ENCODE measurements at places on chromosomes 5 and 9.
A peak's percentile ranks its signal among the peaks of the same experiment; 100 is the strongest.

- no peak for DNase-seq
Observed at GRCh38 chr9:113343732-113344231, 3.7 kb upstream of the WDR31 start.

DNA sequence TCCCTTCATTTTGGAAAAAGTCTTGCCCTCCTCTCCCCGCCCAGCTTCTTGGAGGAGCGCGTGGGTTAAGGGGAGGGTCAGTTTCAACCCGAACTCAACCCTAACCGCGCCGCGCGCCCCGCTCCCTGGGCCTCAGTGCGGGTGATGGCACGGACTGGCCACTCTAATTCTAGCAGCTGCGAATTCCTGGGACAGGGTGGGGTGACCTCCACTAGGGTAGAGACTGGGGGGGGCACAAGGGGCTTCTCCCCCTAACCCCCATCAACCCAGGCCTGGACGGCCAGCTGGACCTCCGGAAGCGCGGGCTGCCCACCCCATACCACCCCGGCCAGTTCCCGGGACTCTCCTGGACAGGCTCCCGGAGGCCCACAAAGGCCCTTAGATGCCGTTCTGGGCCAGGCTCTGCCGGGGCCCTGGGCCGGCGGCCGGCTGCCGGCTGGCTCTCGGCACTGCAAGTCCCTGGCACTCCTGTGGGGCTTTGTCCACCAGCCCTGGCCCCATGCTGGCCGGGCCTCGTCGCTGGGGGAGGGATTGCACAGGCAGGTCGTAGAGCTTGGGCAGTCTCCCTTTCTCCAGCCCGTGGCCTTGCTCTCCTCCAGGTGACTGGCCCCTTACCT is 7.2 kb upstream of the PSD2 start:
- no peak for DNase-seq

DNA sequence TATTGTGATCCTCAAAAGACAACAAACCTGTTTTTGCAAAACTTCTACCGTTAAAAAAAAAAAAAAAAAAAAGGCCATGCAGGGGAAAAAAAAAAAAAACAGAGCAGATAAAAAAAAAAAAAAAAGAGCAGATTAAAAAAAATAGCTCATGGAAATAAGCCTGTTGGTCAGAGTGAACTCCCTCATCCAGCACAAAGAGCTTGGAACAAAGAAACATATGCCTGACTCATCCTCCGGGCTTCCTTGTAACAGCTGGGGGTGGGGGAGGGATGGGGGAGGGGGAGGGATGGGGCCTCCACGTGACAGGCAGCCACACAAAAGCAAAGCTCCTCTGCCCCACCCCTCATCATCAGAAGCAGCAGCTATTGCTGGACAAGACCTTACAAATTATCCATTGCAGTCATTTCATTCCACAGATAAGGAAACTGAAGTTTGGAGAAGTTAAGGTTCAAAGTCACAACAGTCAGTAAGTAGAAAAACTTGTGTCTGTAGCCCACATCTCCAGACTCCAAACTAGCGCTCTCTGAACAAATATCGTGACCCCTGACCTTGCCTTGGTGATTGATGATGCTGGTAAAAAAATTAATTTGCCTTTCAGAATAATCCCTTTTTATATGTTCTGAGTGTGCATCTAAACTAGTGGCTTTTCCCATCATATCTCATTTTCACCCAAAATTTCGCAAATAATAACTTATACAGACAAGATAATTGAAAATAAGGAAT is 38.9 kb downstream of the SLC35D2 start:
- no peak for DNase-seq

- DNase-seq, result no peak
Observed at GRCh38 chr5:58731641-58732040, 148.8 kb downstream of the RAB3C start.

- DNase-seq, result no peak
Observed at GRCh38 chr5:126645132-126645531, 44.4 kb downstream of the PHAX start.

DNA sequence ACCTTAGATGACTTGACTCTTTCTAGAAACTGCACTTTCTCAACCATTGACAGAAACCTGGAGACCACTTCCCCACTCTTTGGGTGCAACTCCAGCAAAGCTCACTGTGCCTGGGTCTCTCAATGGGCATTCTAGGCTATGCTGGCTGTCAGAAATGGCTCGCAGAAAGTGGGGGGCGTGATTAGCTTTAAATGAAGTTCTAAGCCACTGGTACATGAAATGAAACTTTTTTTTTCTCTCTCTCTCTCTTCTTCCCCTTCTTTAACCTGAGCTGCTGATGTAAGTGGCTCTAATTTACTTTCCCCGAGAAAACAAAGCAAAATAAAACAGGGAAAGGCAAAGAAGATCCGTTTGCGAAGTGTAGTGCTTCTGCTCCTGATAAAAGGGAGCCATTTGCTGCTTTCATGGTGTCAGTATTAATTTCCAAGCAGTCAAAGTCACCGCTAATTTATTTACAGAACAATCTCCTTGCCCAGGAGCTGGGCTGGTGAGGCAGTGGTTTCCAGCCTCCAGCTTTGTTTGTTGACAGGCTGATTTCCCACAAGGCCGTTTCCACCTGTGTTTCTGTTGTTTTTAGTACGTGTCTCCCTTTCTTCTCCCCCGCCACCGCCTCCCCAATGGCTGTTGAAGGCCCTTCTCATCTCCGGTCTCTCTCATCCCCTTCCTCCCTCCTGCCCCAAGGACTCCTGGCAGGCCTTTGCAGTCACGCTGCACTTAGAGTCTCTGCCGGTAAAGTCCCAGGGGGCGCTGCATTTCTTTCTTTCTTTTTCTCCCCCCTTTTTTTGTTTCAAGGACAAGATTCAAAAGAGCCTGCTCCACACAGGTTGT is 422.9 kb downstream of the EBF1 start:
- DNase-seq, result peak; percentile 48

DNA sequence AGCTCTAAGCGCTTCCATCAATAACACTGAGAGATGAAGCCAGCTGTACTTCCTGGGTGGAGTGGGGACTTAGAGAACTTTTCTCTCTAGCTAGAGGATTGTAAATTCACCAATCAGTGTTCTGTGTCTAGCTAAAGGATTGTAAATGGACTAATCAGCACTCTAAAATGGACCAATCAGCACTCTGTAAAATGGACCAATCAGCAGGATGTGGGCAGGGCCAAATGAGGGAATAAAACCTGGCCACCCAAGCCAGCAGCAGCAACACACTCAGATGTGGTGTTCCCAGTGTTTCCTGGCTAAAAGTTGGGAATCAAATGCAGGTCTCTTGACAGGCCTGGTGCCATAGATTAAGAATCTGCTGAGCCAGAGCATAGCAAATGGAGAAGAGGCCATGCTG is 60.5 kb downstream of the ALDH7A1 start:
- DNase-seq, result no peak

GRCh38 chr9:127448112-127448805 is 2.9 kb downstream of the RPL12 start:
- DNase-seq, result no peak

DNA sequence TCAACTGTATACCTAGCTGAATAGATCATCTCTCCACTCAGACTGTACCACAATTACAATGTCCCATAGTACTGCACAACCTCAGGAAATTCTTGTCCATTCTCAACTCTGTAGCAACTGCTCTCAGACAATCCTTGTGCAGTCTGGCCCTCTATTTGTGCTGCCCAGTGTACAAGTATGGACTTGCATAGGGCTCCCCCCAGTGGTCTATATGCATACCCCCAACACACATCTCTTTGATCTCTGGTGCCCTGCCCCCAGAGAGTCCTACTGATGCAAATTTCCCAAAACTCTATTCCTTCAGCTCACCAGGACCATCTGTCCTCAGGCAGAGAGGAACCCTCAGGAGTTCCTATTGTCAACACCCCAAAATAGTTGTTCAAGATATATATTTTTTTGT is 205.3 kb downstream of the SLCO4C1 start:
- DNase-seq, result peak; percentile 13

DNA sequence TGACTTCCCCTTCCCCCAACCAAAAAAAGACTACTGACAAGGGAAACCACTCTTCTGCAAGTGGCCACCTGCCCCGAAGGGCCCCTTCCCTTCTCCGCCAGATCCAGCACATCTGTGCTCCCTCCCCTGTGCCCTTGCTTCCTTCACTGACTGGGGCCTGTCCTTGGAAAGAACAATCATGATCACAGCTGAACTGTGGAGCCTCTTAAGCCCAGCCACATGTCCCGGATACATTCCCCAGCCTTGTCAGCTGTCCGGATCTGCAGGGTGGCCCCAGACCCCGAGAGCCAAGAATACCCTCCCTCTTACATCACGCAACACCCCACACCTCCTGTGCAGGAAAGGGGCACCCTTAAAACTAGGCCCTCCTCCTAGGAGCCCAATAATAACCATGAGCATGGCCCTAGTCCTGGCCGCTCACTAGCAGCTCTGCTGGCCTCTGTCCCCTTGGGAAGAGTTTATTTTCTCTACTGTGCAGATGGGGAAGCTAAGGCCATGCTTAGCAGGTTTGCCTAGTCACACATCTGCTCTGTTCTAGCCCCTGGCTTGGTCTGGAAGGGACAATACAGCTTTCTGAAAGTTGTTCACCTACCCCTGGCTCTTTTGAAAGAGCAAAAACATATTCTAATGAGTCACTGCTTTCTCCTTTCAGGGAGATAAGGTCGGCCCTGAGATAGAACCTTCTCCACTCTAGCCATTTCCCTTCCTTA is 3.8 kb downstream of the SPRY4 start:
- no peak for DNase-seq

DNA sequence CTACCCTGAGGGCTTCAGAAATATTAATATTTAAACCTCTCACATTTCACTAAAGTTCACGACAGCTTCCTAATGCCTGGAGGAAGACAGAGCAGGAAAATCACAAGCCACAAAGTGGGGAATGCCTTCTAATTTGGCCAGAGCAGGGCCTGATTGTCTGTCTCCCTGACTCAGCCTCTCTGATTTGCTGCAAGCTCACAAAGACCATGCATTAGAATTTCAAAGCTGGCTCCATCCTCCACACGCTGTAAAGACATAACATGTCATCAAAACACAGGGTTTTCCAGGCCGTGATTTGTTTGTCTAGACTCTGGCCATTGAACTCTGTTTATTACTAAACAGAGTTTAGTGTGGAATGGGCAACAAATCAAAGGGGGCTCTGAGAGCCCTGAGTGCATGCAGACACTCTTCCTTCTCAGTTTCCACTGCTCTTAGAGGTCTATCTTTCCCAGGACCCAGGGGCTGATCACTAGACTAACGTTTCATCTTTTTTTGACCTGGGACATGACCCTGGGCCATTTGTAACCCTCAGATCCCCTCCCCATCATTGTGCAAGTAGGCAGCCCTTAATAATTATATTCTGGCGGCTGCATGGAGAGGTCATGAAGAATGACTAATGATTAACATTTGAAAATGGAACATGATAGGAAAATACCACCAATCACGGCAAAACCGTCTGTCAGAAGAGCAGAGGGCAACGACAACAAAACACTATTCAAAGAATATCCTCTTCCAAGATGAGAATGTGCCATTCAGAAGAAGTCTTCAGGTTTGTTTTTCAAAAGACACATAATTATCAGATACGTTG is 140.2 kb downstream of the ENC1 start:
- DNase-seq, result peak; percentile 12

- no peak for DNase-seq
Observed at GRCh38 chr9:124755061-124755460, 16.1 kb downstream of the NR6A1 start.

DNA sequence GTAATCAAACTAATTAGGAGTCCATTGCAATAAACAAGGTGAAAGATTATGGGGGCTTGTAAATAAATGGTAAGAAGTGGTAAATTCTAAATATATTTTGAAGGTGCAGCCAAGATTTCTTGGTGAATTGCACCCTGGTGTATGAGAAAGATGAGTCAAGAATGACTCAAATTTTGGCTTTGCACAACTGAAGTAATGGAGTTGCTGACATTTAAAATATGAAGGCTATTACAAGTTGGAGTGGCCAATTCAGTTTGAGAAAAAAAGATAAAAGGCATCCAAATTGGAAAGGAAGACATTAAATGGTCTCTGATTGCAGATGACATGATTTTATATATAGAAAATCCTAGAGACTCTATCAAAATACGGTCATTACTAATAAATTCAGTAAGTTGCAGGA is 2330.6 kb downstream of the MAT2B start:
- no peak for DNase-seq

DNA sequence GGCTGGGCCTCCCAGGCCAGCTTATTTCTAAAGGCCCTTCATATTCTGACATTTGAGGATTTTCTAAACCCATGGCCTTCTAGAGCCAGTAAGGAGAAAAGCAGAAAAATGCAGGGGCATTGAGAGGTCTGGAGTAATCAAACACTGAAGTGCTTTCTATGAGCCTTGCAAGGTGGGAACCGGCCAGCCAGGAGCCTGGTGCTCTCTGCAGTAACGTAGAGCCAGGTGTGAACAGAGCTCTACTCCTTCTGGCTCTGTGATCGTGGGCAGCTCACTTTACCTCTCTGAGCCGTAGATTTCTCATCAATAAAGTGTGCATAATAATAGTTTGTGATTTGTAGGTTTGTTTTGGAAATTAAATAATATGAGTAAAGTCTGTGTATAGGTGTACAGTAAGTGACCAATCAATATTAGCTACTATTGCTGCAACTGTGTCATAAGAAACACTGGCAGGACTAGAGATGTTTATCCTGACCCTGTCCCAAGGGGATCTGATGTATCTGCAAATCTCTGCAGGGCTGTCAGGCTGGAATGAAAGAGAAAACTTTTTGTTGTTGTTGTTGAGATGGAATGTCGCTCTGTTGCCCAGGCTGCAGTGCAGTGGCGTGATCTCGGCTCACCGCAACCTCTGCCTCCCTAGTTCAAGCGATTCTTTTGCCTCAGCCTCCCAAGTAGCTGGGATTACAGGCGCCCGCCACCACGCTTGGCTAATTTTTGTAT is 2.7 kb downstream of the SYNPO start:
- DNase-seq, result no peak

DNA sequence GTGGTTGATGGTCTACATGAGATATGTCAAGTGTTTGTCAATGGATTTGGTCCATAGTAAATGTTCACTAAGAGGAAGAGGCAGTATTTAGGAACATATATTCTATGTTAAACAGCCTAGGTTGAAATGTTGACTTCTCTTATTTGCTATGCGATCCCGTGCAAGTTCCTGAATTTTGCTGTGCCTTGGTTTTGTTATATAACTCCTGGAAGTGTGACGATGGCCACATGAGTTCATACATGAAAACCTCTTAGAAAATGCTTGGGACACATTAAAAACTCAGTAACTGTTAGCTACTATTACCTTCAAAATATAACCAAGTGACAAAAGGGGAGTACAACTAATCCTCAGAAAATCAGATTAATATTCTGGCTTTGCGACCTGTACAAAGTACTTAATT is 21.9 kb upstream of the FBXW2 start:
- no peak for DNase-seq

DNA sequence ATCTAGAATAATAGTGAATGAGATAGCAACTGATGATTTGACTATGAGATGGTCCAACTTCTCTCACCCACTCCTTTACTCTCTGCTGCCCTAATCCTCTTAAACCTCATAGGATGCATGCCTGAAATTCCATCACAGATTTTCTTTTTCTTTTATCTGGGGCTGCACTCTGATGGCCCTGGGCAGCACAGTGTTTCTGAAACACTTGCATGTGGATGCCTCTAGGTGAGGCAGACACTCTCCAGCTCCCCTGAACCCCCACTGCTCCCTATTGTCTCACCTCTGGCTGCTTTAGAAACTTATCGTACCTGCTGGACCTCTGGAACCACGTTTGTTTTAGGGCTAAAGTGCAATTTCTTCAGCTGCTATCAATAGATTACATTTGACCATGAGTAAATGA is 67.5 kb downstream of the HTR4 start:
- DNase-seq, result no peak

Data from nephron progenitor cell (in vitro differentiated cells).